ENCODE measurements at places on chromosomes 6 and 20.

- no peak for DNase-seq
Observed at GRCh38 chr6:157281570-157281969, 41.7 kb downstream of the TMEM242 start.

GRCh38 chr6:166530211-166531095 is 56.0 kb downstream of the RAMACL start:
- no peak for DNase-seq

DNA sequence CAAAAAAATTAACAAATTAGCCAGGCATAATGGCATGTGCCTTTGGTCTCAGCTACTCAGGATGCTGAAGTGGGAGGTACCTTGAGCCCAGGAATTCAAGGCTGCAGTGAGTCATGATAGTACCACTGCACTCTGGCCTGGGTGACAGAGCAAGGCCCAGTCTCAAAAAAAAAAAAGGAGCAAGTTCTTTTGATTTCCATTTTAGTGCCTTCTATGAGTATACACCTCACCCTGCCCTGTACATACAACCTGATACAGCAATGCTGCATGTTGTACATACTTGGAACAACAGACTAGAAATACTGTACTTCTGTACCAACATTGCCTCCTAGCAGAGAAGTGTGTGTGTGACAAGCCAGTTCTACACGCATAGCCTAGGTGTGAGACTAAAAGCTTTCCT is 97.3 kb upstream of the CARMIL1 start:
- DNase-seq, result no peak

- no peak for DNase-seq
Observed at GRCh38 chr6:49849213-49849907, 17.0 kb downstream of the CRISP1 start.

DNA sequence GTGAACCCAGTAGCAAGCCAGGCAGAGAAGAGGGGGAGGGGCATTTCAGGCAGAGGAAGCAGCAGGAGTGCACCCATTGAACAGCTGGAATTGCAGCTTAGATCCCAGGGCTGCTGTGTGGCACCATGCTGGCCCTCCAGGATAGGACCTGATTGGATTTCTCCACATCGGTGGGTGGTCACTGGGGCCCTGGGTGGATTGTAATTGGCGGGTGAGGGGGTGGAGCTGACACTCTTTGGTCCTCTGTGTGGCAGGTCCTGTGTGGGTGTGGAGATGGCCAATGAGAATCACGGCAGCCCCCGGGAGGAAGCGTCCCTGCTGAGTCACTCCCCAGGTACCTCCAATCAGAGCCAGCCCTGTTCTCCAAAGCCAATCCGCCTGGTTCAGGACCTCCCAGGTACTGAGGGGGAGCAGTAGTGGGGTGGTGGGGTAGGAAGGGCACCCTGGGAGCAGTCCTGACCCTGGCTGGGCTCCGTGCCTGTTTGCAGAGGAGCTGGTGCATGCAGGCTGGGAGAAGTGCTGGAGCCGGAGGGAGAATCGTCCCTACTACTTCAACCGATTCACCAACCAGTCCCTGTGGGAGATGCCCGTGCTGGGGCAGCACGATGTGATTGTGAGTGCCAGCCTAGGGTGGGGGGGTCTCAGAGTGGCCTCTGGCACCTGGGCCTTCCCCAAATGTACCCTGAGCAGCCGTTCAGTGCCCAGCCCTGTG is 4.4 kb downstream of the PCIF1 start:
- no peak for DNase-seq

DNA sequence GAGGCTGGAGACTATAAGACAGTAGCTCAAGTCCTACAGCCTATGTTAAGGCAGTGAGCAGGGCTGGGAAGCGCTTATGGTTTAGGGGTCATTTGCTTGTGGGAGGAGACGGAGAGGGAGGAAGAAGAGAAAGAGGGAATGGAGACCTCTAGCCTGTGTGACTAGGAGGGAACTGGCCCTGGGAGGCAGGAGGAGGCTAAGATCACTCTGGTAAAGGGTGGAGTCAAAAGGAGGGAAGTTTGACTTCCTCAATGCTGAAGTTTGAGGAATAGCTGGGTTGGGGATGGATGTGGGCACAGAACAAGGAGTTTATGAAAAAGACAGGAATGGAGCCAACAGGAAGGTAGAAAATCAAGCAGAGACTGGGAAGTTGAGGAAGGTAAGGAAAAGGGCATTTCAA is 6.4 kb upstream of the BACH2 start:
- DNase-seq, result no peak

- no peak for DNase-seq
Observed at GRCh38 chr20:41040855-41041254, 12.2 kb downstream of the TOP1 start.

- DNase-seq, result no peak
Observed at GRCh38 chr6:110881546-110882273, 7.1 kb downstream of the AMD1 start.
